ENCODE measurements at places on chromosomes 7 and 10.

GRCh38 chr10:23869548-23869947 is 339.4 kb upstream of the KIAA1217 start:
- DNase-seq, result no peak

- no peak for DNase-seq
Observed at GRCh38 chr7:17521437-17521836, 223.0 kb downstream of the AHR start.

- DNase-seq, result no peak
Observed at GRCh38 chr10:25508112-25508815, 333.5 kb downstream of the GPR158 start.

DNA sequence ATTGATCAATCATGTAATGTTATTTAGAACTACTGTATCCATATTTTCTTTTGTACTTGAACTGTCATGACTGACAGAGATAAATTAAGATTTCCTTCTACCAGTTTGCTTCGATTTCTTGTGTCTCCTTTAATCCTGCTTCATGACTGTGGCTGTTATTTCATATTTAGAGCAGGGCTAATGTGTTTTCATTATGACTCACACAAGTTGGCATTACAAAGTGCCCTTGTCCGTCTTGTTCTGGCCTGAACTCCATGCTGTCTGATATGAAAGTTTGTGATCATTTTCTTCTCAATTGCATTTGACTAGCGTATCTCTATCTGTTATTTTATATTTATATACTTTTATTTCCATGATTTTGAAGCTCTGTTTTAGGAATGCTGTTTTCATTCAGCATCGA is 344.1 kb upstream of the PRKCQ start:
- no peak for DNase-seq

- no peak for DNase-seq
Observed at GRCh38 chr7:7219216-7219615, 36.9 kb downstream of the C1GALT1 start.

GRCh38 chr7:1361016-1361755 is 98.1 kb downstream of the MICALL2 start:
- no peak for DNase-seq

DNA sequence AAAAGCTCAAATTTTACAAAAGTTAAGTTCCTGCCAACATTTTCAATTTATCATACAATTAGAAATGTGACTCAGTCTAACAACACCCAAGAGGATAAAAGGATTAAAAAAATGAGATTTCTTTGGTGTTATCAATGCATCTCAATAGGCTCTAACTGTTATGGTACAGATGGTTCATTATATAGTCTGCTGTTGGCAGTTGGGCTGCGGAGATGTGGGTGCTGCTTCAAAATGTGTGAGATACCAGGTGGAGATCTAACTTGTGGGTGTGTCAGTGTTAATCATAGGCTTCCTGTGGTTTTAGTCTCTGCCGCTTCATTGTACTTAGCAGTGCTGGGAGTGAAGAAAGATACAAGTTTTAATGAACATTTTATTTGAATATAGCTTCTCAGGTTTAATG is 231.2 kb downstream of the EXOC4 start:
- no peak for DNase-seq

- no peak for DNase-seq
Observed at GRCh38 chr10:50892467-50892866, 7.0 kb upstream of the A1CF start.

- DNase-seq, result no peak
Observed at GRCh38 chr7:76077435-76077834, 29.5 kb downstream of the MDH2 start.

GRCh38 chr10:111075577-111076185 is 1.1 kb upstream of the ADRA2A start:
- DNase-seq, result no peak

- no peak for DNase-seq
Observed at GRCh38 chr7:158447506-158448171, 140.0 kb downstream of the PTPRN2 start.

DNA sequence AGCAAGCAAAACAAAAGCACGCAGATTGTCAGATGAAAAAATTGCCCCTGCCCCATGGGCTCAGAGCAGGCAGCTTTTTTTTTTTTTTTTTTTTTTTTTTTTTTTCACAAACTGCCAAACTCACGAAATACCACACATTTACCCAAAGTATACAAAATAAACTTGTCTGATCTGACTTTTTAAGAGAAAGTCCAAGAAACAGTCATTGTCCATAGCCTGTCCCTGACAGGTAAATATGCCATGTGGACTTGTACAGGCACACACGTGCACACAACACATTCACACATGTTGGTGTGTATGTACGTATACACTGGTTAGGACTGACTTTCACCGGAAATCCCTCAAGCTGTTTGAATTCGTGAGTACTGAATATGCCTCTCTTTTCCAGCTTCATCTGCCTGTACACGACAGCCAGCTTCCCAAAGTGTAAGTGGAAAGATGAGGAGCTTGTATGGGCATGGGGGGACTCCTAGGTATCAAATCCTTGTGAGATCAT is 929 bp upstream of the HGF start:
- DNase-seq, result no peak

DNA sequence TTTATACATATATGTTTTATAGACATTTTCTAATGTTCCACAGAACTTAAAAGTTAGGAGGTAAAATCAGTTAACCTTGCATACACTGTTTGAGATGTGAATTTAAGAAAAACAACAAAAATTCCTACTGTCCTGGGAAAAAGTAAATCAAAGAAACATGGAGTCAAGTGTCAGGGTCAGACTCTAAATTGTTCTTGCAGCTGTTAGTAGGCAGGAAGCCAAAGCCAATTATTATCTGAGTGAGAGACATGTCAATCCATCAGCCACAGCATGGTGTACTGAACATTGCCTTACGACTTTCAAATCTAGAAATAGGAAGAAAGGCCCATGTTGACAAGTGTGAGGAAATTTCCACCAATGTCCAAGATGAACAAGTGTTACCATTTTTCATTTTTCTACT is 461.2 kb upstream of the MBL2 start:
- no peak for DNase-seq

DNA sequence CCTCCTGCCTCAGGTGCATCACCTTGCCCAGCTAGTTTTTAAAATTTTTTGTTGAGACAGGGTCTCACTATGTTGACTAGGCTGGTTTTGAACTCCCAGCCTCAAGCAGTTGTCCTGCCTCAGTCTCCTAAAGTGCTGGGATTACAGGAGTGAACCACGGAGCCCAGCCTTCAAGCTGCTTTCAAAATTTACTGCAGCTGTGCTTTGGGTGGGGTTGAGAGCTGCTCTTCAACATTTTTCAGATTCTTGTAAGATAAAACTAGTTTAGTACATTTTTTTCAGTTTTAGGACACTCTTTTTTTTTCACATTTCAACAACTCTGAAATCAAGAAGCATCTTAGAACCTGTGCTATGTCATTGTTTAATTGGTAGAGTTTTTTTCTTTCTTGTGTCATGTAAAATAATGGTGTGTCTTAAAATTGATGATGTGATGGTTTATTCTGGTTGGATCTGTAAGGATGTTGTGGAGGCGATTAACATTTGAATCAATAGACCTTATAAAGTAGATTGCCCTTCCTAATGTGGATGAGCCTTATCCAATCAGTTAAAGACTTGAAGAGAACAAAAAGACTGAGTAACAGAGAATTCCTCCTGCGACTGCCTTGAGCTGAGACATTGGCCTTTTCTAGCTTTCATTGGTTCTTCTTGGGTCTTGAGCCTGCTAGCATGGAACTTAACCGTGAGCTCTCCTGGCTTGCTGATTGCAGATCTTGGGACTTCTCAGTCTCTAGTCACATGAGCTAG is 13.5 kb downstream of the PLEKHA8 start:
- DNase-seq, result no peak

- no peak for DNase-seq
Observed at GRCh38 chr10:129774736-129775401, 189.2 kb downstream of the EBF3 start.

GRCh38 chr7:134186027-134186426 is 58.9 kb downstream of the LRGUK start:
- DNase-seq, result no peak

- DNase-seq, result no peak
Observed at GRCh38 chr7:22482503-22482902, 17.5 kb downstream of the STEAP1B start.

DNA sequence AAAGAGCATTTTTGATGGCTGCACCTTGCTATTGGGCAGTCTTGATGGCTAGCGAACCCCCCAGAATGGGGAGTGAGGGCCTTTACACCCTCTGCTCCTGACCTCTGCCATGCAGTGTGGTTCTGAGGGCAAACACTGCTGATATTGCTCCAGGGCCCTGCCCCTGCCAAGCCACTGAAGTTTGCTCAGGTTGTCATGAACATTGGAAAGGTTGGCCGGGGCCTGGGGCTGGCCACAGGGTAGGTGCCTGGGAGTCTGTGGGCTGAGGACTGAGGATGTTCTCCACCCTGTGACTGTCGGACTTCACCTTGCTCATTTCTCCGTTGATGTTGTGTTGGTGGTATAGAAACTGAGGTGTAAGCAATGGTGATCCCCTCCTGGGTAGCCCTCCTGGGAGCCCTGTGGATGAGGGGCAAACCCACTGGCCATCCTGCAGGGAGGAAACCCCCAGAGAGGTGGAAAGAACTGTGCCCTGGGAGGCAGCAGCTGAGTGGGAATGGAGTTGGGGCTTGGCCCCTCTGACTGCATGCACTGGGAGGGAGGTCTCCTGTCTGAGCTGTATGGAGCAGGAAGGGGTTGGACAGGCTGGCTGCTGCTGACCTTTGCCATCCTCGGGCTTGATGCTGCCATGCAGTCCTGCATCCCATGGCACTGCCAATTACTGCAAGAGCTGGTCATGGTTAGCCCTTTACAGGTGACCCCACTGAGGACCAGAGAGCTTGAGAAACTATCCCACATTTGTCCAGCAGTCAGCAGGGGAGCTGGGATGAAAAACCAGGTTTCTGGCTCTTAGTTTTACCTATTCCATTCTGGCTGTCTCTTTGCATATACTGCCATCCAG is 77.1 kb downstream of the SH2D4B start:
- no peak for DNase-seq

GRCh38 chr7:40836218-40836617 is 701.4 kb downstream of the SUGCT start:
- no peak for DNase-seq

- DNase-seq, result peak; percentile 77
Observed at GRCh38 chr10:47047577-47048525, 136.6 kb downstream of the PTPN20 start.

- DNase-seq, result no peak
Observed at GRCh38 chr7:92875719-92876118, 39.3 kb upstream of the CDK6 start.

GRCh38 chr7:67344481-67345193 is 348.0 kb downstream of the TYW1 start:
- DNase-seq, result no peak

DNA sequence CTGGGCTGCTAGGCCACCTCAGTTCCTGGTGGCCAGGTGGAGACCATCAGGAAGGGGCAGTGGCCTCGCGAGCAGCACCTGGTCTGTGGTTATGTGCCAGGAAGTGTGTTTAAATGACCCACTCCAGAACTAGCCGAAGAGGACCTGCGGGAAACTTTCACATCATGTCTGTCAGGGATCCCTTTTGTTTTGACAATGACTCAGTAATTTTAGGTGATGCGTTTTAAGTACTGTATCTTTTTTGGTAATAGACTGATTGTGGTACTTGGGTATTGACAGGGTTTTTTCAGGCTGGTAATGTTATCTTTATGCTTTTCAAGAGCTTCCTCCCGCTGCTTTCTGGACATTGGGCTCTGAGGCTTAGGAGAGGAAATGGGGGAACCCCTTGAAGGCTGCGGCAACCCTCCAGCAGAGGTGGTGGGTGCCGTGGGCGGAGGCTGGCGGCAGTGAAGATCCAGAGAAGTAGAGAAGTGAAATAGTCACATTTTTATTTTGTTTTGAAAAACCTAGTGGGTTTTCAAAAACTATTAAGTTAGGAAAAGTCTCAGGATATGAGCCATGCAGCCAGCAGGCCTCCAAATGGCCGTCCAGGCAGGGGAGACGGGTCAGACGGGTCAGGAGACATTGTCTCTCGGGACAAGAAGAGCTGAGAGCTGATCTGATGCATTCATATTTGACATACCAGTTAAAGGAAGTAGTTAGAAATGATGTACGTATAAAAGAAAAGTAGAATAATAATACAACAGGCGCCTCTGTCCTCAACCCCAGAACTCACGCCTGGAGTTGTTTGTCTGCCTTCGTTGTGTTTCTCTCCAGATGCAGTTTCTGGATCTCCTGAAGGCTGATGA is 27.7 kb downstream of the PPP2R2D start:
- DNase-seq, result peak; percentile 26

- DNase-seq, result no peak
Observed at GRCh38 chr10:88851706-88852105, at the start of gene ANKRD22. TSS of gene ANKRD22 (minus strand) at chr10:88851844. CDS start at chr10:88851607, 237 bp downstream.

DNA sequence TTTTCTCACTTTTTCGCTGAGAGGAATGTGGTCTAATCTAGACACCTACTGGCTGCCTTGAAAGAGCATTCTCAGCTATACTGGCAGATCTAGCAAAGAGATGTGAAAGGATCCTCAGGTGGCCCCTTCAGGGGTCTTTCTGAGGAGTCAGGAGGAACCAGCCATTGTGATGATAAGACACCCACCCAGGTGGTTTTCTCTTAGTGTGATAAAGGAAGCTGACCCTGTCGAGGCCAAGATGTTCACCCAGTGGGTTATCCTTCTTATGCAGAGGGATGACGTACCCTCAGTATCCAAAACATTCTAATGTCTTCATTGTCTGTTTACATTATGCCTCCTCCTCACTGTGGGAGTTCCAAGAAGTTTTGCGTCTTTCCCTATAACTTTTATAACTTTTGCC is 98.3 kb upstream of the LRGUK start:
- no peak for DNase-seq

DNA sequence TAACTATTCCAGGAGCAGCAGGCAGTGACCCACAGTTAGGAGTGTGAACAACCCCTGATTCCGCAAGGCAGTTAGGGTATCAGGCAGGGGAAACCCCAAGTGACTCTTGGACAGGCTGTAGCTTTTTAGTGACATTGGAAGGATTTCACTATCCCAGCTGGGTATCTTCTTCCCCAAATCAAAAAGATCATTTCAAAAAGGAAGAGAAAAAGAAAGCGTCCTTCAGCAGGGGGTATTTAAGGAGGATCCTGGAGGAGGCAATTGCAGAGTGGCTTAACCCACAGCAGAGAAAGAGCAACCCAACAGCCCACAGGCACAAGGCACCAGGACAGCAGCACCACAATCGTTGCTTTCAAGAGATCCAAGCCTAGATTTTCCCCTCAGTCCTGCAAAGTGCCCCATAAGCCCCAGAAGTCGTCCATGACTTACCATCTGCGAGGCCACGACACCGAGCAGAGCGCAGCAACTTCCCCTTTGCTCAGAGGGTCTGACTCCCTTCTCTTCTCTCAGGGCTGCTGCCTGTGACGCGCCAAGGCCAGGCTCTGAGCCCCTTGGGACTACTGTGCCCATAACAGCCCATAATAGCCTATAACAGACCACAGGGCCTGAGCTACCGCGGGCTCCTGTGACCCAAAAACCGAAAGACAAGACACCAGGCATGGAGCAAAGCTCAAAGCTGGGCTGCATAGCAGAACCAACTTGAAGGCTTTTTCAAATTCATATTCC is 19.8 kb downstream of the PIK3AP1 start:
- no peak for DNase-seq

GRCh38 chr7:87146740-87147386 is 5.4 kb upstream of the DMTF1 start:
- no peak for DNase-seq

- no peak for DNase-seq
Observed at GRCh38 chr7:151251689-151252560, 3.4 kb upstream of the SMARCD3 start.
